ENCODE measurements at places on chromosomes 4 and X.

DNA sequence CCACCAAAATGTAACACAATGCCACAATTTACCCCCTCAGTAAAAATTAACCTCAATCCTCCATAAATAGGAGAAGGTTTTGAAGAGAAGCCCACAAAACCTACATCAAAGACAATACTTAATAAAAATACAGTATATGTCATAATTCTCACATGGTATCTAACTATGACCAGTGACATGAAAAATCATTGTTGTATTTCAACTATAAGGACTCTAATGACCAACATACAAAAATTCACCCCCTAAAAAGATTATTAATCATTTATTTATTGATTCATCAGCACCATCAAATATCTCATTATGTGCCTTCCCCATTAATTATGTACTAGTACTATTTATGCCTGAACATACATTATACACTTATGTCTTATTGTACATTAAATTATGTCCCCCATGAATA lies 77.1 kb upstream of the ZMAT1 start:
- DNase-seq = no peak

DNA sequence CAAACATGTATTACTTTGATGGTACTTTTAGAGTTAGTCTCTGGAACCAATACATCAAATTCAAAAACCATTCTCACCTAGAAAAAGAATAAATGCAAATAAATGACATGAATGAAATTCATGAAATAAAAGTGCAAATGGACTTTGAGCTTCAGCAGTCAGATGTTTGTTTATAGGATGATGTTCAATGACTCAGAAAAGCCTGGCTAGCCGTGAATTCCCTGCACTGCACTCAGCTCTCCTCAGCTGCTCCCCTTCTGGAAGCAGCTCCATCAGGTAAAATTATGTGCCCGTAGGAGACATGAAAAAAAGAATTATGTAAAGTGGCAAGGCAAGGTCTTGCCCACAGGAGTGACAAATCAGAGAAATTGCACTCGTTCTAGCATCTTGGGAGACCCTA lies 390.6 kb downstream of the GPM6A start:
- no peak for DNase-seq

- no peak for DNase-seq
Observed at GRCh38 chrX:105738162-105738561, 84.2 kb upstream of the NRK start.

DNA sequence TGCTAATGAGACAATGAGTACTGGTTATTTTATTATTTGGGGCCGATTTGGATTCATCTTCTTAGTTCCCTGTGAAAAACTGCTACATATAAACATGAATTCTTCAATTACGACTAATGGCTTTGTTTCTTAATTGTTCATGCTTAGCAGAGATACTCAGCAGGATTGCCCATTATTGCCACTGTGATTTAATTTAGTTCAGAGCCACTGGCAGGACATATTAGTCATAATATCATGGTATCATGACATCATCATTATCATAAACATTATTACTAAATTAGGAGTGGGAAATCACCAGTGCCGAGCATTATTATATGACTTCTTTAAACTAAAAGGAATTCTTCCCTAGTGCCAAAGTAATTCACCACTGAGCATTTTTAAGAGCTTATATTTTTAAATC lies 201.4 kb downstream of the SPOCK3 start:
- no peak for DNase-seq

DNA sequence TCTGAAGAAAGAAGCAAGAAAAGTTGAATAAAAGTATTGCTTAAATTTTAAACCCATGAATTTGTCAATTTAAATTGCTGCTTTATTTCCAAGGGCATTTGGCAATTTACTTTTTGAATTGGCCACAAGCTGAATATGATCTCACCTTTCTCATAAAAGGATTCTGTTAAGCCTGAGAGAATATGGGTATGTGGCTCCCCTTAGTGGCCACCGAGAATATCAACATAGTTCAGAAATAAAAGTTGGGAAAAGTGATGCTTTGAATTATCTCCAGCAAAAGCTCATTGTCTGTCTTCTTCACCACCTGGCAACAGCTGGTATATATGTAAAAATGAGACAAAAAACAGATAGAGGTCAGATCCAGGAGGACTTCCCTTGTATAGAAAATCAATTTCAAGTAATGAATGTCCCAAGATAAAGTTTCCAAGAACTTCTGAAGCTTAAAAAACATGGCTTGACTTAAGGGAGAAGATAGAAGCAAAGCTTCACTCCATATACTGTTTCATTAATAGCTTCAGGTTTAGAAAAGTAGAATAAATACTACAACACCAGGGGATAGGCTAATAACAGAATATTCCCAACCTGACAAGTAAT lies 290.7 kb upstream of the FAM241A start:
- DNase-seq = peak; percentile 23

DNA sequence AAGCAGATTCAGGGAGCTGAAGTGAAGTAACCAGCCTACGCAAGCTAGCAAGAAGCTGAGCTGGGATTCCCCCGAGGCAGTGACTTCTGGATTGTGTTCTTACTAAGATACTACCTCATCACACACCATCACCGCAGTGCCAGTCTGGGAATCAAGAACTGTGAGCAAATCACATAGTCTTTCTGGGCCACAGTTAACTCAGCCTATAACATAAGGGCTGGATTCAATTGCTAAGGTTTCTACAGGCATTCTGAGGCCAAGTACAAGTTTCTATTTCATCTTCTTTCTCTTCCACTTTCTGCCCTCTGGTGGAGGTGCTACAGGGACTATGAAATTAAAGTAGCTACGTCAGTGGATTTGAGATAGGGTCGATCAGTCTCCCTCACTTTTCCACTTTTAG lies 1.4 kb upstream of the CORIN start:
- DNase-seq = no peak

GRCh38 chr4:71095141-71095540 lies 101.7 kb downstream of the DCK start:
- DNase-seq = no peak

DNA sequence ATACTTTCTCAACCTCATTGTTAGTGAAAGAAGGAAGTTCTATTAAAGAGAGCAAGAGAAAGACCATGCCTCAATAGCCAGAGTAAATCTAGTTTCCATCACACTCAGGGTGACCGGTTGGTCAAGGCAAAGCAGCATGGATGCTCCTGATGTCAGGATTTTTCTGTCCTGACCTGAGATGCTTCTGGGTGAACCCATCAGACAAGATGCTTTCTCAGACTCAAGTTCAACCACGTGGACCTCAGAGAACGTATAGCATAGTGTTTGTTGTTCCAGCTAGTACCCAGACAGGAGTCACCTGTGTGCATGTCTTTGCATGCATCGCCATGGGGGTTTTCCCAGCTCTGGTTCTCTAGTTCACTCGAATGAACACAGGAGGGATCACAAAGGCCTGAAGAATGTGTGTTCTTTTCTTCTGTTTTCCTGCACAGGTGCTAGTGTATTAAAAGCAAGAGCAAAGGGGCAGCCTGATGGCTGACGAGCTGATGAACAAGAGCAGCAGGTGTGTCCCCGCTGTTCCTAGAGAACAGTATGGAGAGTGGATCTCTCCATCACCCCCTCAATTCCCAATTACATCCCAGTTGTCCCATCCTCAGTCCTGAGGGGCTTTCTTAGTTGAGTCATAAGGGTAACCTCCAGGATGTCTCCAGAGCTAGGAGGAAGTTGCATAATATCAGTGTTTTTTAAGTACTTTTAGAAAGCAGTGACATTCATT lies 110.5 kb upstream of the ENPP6 start:
- no peak for DNase-seq

DNA sequence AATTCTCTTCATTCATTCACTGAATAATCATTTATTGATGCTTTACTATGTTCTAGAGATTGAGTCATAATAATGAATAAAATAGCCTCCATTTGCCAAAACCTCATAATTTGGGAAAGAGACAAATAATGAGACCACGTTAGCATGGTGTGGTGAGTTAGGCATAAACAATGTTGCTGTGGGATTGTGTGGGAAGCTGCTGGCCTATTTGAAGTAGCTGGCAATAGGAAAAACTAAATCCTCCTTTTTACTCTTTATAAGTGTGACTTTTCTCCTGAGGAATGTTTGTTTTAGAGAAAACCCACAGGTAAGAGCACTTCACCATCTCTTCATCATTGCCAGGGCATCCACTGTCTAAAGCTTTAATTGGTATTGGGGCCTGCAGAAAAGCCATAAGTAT lies 95.3 kb downstream of the AREG start:
- no peak for DNase-seq

DNA sequence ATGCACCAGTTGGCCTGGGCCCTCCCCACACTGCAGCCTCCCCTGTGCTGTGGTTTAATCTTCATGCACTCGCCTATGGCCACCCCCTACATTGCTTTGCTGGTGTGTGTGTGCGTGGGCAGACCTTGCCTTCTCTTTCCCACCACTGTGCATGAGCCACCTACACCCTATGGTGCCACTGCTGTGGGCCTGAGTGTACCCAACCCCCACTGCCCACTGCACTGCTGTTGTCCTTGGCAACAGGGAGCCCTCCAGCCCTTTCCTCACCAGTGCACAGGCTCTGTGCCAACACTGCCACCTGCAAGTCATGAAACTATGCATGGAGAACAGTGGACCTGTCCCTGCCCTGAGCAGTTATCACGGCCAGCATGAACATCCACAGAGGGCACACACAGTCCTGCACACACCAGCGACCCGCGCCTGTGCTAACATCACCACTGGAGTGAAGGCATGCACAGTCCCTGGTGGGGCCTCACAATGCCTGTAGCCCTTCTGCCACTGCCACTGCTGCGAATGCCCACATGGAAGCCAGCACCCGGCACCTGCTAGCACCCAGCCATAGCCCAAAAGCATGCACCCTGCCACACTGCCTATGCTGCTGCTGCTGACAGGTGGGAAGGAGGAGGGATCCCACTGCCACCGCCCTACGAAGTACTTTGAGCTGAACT lies 237.8 kb upstream of the ARSJ start:
- no peak for DNase-seq

DNA sequence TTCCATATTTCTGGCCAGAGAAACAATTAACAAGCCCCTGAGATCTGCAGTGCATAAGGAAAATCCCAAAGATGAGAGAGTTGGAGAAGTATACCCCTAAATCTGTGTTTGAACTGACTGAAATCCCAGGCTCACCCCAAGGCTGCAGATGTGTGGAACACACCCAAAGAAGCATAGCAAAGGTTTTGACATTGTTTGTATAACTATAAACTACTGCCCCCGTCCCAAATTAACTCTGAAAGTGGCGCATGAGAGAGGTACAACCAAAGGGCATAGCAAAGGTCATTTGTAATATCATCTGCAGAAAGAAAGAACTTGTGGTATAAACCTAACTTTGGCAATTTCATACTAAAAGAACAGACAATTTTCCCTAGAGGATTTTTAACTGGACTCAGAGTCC lies 157.9 kb downstream of the DCAF12L1 start:
- no peak for DNase-seq

DNA sequence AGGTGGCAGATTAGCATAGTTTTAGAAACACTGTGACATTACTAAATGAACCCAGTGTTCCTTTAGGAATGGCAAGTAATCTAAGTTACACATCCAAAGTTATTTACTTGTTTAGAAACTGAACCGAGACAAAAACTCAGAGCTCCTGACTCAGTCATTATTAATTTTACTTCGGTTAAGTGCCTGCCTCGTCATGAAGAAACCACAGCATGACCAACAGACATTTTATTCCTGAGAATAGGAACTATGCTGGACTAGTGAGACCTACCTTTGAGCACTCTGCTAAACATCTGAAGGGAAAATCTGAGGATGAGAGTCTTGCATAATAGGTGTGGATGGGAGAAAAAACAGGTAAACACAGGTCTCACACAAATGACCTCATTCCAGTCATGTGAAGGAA lies 2.5 kb downstream of the BEX1 start:
- DNase-seq = no peak

DNA sequence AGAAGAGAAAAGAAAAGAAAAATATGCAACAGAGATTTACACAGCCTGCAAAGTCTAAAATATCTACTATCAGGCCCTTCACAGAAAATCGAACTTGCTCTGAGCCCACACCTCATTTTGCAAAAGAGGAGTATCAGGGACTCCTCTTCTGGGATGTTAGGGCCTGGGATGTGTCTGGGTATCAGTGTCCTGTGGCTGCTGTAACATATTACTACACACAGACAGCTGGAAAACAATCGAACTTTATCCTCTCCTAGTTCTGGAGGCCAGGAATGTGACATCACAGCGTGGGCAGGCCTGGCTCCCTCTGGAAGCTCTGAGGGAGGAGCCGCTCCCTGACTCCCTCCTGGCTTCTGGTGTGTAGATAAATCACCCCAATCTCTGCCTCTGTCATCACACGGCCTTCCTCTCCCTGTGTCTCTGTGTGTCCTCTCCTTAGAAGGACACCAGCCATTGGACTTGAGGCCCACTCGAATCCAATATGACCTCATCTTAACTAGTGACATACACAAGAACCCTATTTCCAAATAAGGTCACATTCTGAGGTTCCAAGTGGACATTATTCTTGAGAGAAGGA lies 52.9 kb downstream of the PPP2R2C start:
- DNase-seq = peak; percentile 28

- DNase-seq = no peak
Observed at GRCh38 chr4:29596228-29596627, 1123.9 kb upstream of the PCDH7 start.

DNA sequence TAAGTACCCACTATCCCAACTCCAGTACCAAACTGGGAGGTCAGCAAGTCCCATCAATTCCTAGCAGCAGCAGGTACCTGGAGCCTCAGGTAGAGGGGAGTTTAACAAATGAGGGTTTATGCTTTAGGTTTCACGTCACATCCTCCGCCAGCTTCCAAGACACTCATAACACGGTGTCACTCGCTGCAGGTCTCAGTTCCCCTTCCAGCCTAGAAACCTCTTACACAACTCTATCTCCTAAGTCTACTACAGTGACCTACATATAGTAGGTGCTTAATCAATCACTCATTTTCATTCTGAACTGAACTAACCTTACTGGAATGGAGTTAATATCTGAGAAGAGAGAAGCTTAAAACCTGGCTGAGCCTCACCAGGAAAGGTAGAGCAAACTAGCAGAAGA lies 96.0 kb downstream of the EFHC2 start:
- DNase-seq = no peak

- DNase-seq = no peak
Observed at GRCh38 chr4:119209077-119209476, 3.4 kb upstream of the USP53 start.

Measured in midbrain (tissue), 1 donor.